Activated effector memory CD4-positive, alpha-beta T cell treated with Interleukin-2 at 50 U/mL for 16 hours (primary cell): ENCODE measurements at places on chromosomes 6 and 20.

DNA sequence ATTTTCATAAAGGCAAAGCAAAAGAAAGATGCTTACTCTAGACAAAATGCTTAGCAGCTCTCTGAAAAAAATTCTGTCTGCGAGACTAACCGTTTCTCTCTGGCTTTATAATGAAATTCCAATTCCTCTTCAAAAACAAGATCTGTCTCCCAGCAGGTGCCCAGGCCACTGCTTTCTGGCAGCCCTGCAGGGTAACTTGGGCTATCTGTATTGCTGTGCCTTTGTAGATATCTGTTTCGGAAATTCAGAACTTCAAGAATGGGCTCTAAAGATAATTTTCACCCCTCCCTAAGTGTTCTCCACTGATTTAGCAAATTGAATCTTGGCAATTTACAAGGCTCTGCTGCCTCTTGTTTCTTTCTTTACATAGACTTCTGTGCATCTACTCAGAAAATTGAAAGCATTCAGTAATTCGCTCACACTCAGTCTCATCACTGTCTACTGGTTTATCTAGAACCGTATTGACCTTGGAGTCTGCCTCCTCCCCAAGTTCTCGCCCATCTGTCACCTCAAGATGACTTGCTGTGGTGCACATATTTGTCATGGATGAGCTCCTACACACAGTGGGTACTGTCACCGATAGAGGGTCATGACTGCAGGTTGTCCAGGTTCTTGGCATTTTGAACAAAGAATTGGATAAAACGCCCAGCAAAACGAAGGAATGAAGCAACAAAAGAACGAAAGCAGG is 26.4 kb upstream of the FABP7 start:
- DNase-seq = no peak

DNA sequence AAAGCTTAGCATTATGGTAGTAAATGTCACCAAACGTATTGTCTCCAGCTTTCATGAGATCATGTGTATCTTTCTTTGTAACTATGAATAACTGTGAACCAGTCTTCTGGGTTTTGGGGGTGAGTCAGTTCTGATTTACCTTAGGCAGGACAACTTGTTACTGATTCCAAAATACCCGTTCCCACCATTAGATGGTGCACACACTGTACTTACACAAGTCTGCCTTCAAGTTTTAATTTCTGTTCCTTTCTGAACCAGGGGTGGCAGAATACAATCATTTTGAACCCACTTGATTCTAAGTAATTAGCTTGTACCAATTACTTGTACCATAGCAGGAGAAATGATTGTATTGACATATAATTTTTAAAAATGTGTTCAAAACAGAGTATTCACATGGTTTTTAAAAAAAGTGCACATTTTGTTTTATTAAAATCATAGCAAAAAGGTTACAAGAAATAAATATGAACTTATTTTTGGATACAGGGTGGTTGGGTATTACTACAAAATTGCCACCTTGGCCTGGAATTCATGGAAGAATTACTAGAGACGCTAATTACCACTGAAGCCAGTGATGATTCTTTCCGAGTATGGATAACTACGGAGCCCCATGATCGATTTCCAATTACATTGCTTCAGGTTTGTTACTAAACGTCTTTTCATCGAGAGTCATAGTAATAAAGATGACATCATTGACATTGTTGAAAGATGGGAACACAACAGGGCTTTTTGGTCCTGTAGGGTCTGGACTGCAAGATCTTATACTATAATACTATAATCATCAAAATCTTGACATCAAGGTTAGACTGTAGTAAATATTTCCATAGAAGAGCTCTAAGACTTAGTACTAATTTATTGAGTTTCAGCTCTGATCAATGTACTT is 75.2 kb upstream of the GLP1R start:
- no peak for DNase-seq

DNA sequence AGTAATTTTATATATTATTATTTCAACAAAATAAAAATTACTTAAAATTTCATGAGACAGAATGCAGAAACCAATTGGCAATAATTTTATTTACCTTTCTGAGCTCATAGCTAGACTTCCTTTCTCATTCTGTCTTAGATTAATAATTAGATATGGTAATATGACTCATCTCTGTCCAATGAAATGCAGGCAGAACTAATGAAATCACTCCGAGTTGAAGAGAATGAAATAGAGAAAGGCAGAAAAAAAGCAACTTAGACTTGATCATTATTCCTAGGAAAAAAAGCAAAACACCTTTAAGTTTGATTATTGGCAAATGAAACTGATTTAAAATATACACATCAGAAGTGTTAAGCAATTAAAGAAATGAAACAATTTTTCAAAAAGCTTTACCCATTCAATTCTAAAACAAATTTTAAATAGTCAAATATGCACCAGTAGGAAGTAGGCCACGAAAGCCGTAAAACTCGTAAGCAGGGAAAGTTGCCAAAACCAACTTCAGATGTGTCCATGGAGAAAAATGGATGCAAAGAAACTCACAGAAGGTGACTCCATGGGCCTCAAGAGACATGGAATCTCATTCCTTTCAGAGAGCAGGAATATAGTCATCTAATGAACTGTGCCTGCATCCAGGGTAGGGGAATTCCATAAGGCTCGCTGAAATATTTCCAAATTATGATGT is 293.8 kb upstream of the RGS17 start:
- no peak for DNase-seq

DNA sequence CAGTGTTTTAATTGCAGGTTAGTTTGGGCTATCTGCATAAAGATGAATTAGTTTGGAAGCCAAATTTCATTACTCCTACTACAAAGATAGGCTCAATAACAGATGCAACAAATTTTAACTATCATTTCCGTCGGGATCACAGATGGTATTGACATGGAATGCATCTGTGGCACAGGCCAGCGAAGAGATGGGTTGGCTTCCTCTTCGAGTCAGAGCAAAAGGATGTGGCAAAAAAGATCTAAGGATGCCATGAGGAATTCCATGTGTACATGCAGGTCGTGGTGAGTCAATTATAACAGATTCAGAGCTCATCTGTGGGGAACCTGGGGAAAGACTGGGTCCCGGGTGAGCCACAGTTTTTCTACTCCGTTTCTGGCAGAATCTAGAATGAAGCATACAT is 83.0 kb upstream of the CITED2 start:
- DNase-seq = no peak

DNA sequence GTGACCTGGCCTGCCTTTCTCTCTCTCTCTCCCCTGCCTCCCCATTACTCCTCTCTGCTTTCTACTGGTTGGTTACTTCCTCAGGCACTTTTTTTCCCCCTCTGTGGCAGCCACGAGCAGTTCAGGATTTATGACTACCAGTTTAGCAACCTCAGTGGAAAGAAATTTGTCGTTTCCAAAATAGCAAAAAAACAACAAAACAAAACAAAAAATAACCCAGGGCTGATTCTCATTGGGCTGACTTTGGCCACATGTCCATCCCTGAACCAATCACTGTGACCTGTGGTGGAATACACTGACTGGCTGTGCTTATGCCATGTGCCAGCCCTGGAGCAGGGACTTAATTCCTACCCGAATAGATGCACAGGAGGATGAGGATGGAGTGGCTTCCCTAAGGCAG is 137.4 kb downstream of the TFAP2C start:
- DNase-seq = no peak

GRCh38 chr6:12280458-12280857 is 9.7 kb upstream of the EDN1 start:
- no peak for DNase-seq

GRCh38 chr6:11271228-11272020 is 39.0 kb upstream of the NEDD9 start:
- no peak for DNase-seq

- DNase-seq = no peak
Measured at GRCh38 chr6:57013521-57013926, 33.0 kb upstream of the KIAA1586 start.

DNA sequence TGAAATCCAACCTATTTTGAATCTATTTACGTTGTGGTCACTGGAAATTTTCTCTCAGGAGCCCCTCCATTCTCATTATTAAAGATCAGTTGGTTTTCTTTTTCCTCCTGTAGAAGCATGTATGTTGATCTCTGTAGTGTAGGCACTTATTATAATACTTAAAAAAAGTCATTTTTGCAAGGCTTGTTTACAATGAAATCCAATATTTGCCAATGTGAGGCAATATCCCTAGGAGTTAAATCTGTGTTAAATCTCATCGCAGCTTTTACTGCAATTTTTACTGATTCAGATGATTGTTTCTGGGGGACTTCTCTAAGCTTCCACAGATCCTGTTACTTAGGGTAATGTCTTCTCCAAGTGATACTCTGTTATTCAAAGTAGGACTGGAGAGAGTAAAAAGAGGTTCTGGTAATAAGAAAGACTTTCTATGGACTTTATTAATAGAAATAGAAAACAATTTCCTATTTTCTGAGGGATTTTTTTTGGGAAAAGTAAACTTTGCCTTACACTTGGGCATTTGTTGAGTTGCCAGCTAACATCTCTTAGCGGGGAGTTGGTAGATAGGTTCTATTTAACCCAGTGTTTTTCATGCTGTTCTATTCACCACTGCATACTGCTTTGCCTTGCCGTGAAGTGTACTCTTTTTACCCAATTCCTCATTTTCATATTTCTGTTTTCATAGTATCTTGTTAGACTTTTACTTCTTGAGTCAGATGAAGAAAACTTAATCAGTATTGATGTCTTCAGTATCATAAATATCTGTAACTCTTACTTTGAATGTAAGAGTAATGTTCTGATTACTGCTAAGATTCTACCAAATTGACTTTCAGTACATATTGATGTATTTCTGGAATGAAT is 48.6 kb downstream of the CDKAL1 start:
- no peak for DNase-seq

- DNase-seq = no peak
Measured at GRCh38 chr6:27038498-27038897, 209.0 kb upstream of the PRSS16 start.

DNA sequence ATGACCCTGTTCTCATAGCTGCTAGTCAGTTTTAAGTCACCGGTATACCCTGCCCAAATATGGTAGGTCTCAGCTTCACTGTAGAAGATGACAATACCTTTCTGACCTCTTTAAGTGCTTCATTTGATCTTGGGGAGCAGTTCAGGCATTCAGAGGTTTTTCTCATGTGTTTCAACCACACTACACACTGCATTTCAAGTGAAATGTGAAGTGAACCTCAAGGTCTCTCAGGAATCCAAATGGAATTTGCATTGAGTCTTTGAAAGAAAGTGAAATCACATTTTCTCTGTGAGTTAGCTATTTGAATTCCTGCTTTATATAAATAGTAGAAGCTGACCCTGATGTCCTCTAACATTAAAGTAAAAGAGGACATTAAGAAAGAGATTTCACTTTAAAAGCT is 461.6 kb downstream of the ADGRB3 start:
- DNase-seq = no peak

DNA sequence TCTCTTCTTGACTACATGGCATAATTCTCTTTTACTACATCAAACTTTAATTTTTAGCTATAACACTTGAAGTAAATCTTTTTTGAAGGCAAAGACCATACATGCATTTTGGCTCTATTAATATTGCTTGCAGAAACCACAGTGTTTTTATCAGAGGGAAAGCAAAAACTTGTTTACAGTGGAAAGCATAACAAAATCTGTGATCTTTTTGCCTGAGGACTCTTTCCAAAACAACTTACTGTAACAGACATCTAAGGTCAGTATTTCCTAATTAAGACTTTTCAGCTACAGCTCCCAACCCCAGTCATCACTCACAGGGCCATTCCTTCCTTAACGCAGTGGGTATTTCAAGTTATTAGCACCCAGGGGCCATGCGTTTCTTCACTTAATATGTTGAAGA is 274.7 kb downstream of the CDKAL1 start:
- no peak for DNase-seq

DNA sequence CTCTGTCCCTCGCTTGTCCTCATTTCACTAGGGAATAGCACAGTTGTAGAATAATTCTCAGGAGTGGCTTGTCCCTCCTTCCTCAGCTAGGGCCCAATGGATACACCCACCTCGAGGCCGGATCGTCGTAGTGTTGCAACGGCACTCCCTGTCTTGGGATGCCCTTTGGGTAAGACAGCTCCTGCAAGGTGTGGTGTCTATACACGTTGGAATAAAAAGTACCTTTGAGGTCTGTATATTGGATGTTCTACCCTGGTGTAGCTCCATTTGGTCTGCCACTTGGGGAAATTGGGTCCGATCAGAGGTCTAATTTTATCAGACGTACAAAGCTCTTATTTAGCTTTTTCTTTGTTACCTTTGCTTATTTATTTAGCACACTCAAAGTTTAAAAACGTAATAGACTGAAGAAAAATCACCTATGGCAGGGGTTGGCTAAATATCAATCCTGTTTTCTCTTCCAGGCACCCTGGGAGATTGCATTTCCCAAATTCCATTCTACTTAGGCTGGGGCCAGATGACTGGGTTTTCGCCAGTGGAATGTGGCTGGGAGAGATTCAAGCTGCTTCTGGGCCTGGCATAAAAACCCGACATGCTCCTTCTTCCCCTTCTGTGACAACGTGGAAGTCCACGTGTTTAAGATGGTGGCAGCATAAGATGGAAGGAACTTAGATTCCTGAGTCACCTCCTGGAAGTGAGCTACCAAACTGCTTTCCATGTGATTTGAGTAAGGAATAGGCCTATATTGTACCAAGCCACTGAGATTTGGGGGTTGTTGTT is 82.3 kb upstream of the CD83 start:
- no peak for DNase-seq

DNA sequence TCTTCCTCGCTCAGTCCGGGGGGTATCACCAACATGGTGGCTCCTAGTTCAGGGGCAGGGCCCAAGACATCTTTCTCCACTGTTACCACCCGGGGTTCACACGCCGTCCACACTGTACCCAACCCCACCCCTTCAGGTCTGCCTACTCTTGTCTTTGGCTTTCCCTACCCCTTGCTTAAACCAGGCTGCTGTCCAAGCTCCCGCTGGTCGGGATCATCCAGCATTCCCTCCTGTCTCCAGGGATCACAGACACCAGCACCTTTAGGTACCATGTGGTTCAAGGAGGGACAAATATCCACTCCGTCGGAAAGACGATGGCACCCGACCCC is 395 bp downstream of the NELFE start:
- DNase-seq = no peak

GRCh38 chr20:50004229-50004628 is 21.4 kb downstream of the SNAI1 start:
- DNase-seq = no peak

GRCh38 chr20:12177657-12178293 is 260.1 kb downstream of the BTBD3 start:
- no peak for DNase-seq

GRCh38 chr6:127956260-127956888 is 55.5 kb upstream of the THEMIS start:
- no peak for DNase-seq

GRCh38 chr6:147325557-147325956 is 121.3 kb downstream of the STXBP5 start:
- no peak for DNase-seq
